Amniotic stem cell (primary cell): ENCODE measurements at places on chromosomes 5 and 9.
A peak's percentile ranks its signal among the peaks of the same experiment; 100 is the strongest.

- no peak for DNase-seq
These were observed 175.2 kb downstream of the PSAT1 start for GRCh38 chr9:78472111-78472510.

DNA sequence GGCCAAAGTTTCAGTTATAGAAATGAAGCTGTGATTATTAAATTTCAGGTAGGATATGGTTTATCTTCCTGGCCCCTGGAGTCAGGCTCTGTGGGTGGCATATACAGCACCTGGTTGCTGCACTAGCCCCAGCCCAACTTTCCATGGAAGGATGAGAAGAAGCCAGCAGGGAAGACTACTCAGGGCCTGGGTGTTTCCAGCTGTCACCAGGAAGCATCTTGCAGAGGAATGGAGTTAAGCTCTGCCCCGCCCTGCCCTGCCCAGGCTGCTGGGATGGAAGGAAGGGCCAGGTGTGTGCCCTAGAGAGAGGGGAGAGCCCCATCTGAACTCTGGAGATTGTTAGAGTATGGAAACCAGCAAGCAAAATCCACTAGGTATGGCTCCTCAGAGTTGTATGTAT is 42.8 kb upstream of the FAT2 start:
- DNase-seq = no peak

DNA sequence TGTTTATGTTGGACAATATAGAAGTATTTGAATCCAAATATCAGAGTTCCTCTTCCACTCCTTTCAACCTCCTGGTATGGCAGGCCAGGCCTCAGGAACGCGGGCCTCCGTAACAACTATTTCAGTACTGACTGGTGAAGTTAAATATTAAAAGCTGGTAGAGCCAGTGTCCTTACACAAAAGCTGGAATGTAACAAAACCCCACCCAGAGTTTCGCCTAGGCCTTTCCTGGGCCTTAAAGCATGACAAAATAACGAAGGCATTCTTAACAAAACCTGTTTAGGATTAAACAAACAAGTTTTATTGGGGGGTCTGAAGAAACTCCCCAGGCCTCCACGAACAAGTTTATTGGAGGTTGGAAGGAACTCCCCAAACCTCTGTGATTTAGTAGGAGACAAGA is 61.6 kb upstream of the GNE start:
- no peak for DNase-seq

DNA sequence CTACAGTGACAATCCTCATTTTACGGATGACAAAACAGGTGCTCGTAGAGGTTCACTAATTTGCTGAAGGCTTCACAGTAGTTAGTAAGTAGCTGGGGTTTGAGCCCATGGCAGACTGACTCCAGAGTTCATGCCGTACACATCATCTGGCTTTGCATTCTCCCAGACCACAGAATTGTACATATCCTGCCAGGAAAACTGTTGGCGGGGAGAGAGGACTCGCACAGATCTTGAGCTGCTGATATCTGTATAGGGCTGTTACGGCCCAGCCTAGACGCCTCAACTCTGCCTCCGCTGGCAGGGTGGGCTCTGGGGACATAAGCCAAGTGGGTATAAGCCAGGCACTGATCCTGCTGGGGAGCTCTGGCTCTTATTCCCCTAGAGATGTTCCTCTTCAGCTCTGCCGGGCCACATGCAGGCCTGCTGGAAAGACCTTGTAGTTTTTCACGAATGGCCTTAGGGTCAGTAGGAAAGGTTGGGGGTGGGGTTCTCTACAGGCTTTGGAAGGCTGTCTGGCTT is 16.3 kb downstream of the LARP1 start:
- DNase-seq = peak; percentile 64

DNA sequence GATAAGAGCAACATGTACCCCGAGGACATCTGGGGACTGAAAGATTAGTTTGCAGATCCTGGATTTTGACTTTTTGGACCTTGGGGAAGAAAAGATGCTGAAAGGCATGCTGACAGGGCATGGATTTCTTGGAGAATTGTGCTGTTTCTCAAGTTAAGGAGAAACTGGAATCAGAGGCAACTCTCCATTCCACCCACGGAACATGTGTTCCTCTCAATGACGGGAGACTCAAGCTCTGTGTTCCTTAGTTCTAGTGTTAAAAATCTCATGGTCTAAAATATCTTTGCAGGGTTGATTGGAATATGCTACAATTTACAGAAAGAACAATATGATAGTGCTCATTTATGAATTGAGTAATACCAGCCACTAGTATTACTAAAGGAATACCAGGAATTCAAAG is 34.4 kb upstream of the CDH12 start:
- DNase-seq = no peak

DNA sequence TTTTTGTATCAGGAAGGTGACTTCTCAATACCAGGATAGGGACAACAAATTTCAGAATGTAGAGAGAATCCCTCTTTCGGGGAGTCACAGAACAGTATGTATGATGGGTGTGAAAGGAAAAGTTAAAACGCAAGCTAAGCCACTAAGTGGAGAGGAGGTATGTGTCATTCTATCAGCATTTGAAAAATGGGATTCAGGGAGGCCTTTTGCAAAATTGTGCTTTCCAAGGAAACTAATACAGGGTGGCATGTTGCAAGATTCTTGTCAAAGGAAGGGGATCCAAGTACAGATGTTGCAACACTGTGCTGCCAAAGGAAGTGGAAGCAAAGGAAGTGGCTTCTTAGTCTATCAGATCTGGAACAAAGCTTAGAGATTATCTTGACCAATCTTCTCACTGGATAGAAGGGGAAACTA is 12.6 kb upstream of the TNIP1 start:
- peak; percentile 85 for DNase-seq

DNA sequence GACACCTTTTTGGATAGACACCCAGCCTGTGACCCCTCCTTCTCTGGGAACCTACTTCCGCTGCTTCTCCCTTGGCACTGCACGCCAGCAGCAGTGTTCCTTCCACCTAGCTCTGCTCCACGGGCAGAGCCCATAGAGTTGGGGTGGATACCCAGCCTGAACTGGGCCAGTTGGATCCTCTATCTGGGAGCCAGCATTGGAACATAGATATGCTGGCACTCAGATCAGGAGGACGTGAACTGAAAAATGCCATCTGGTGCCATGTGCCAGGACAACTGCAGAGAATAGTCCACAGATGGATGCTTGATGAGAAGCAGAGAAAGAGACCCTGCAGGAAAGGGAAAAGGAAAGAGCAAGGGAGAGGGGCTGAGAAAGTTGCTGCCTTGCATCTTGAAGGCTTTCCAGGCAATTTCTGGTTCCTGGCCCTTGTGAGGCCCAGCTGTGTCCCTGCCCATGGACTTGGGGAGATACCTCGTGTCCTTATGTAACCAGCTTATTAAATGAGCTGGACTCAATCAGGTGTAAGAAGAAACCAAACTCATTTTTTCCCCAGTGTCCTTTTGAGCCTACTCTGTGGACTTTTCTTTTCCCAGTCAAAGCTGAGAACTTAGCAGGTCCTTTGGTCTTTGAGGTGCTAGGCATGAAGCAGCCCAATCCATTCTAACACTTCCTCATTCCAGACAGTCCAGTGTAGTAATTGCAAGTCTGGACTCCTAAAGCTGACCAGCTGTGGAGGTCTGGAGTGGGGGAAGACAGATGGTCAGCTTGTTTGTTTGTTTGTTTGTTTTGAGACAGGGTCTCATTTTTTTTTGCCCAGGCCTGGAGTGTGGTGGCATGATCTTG is 39.1 kb downstream of the ANGPTL2 start:
- no peak for DNase-seq

DNA sequence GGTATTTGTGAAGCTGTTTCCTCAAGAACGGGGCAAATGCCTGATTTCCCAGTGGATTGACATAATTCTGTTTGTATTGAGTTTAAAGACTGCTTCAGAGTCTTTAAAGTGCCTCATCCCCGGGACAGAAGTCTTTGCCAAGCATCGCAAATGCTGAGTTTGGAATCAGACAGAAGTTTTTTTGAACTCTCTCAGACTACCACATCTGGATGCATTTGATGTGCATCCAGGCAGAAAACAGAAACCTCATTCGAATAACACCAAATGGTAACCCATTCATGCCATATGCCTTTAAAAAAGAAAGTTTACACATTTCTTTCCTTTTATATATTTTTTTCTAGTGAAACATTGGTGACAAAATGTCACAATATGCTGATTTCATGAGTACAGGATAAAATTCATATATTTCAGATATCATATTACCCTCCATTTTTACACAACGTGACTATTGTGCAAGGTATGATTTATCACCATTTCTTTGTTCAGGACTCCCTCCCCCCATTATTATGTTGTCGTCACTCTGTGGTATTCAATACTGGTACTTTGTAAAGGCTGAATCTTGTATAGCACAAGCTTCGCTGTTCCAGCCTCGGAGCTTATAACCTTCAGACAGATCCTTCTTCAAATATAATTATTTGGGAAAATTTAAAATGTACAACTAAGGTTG is 91.1 kb downstream of the ZNF608 start:
- no peak for DNase-seq

- no peak for DNase-seq
These were observed 40.4 kb downstream of the LMBRD2 start for GRCh38 chr5:36111238-36111637.

DNA sequence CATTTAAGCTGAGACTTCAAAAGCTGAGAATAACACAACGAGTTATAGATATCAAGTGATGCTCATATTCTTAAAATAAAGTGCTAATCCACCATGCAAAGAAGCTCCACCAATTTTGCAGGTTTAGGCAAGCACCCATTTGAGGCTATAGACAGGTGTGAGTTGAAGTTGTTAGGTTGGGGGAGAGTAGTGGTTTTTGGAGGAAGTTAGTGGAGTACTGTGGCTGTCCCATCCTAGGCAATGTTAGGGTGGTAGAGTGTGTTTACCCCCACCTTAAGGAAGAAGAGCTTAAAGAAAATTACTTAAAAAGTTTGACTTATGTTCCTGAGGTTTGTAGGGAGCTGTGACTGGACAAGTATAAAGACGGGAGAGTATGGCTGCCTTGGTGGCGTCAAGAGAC is 98.9 kb upstream of the MAN2A1 start:
- no peak for DNase-seq

DNA sequence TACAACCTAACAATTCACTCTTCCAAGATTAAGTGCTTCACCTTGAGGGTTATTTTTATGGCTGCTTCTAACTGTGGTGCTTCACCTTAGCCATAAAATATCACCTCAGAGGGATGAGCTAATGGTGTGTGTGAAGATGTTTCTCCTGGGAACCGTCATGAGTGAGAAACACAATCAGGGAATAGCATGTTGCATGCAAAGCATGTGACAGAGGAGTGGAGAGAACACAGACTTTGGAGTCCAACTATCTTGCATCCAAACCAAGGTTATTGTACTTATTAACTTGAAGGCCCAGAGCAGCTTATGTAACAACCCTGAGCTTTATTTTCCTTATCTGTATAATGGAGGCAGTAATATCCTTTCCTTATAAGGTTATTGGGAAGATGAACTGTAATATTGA is 1089.0 kb upstream of the DMAC1 start:
- no peak for DNase-seq

GRCh38 chr5:867300-867870 is 16.6 kb upstream of the ZDHHC11 start:
- DNase-seq = no peak

GRCh38 chr9:76013809-76014208 is 123.3 kb downstream of the PCSK5 start:
- no peak for DNase-seq

DNA sequence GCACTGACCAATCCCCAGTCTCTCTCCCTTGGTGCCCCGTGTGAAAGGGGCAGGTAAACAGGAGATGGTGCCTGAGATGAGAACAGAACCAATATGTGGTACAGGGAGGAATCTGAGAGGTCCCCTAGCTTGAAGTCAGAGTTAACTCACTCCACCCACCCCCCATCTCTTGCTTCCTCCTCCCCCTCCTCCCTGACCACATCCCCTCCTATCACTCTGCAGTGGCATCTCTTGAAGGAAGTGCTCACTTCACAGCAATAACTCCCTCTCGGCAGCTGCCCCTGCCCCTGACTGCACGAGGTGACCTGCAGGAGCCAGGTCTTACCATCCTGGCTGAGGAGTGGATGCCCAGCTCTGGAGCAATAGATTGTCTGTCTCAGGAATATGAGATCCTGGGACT is 224.0 kb downstream of the GAS1 start:
- DNase-seq = no peak

DNA sequence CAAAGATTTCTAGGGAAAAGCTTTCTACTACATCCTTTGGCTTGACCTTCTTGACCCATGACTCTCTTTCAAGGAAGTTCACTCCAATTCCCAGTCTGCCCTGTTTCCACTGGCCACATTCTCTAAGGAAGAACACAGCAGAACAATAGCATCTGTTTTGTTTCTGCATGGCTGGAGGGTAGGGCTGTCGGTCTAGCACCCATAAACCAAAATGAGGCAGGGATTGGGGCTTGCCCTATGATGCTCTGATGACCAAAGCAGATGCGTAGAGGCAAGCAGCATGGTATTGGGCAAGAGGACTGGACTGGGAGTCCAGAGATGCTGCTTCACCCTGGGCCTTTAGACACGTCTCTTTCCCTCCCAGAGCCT is 24.1 kb downstream of the GOLGA2 start:
- DNase-seq = no peak

DNA sequence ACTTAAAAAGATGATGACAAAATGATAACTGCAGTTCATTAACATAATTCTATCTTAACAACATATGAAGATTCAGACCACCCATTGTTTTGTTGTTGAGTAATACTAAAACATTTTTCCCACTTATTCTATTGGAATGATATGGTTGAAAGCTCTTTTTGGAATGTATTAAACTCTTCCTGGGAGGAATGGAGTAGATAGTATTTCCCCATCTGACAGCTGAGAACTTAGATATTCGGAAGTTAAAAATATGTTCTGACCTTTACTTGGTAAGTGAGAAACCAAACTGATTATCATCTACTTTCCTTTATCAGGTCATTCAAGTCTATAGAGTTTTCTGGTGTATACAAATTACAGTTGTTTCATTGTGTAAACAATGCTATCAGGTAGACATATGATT is 452.9 kb downstream of the CSNK1G3 start:
- DNase-seq = no peak

DNA sequence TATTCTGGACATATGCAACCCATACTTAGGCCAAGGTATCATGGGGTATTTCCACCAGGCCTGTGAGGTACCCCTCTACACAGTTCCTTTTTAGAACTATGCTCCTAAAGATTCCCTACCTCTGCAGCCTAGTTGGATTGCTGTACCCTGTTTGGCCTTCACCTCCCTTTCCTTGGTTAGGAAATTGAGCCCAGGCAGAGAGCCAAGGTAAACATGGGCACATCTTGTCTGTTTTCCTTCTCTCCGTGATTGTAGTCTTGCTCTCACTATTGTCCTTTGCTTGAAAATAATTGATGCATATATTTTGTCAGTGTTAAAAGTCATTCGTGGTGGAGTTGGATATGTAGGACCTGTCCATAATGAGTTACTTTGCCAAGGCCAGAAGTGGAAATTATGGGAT is 26.7 kb downstream of the BDP1 start:
- no peak for DNase-seq

GRCh38 chr5:71946343-71947030 is 160.8 kb upstream of the MAP1B start:
- no peak for DNase-seq

GRCh38 chr9:3968891-3969290 is 331.0 kb downstream of the GLIS3 start:
- no peak for DNase-seq

- DNase-seq = no peak
These were observed 12.8 kb downstream of the NR4A3 start for GRCh38 chr9:99834474-99834873.

GRCh38 chr5:159240301-159240870 is 22.7 kb upstream of the UBLCP1 start:
- DNase-seq = peak; percentile 10
